Cardiac septum (tissue), 1 donor: ENCODE measurements at places on chromosomes 13 and 19.

GRCh38 chr13:35479038-35479492, 2.6 kb upstream of the MAB21L1 start:
- DNase-seq = no peak

DNA sequence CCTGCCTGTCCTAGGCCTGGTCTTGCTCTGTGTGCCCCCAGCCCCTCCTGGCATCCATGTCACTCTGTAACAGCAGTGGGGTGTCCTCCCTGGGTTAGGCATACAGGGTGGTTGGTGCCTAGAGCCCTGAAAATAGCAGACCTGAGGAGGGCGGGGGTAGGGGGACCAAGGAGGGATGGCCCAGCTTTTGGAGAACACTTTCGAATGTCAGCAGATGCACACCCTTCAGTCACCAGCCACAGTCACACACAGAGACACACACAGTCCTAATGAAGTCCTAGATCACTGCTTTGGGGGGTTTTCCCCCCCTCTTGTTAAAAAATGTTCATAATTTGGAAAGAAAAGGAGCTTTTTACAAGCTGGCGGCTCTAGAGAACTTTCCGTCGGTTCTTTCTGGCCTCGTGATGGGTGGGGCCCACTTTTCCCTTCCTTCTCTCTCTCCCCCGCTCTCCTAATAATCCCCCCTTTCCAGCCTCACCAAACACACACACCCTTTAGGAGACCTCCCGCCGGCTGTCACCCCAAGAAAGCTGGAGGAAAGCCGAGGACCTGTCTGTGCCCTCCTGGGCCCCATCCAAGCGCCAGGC, 47.9 kb downstream of the LYL1 start:
- no peak for DNase-seq

- no peak for DNase-seq
These were observed 1910.2 kb upstream of the PRR20A start for GRCh38 chr13:55230570-55230908.

DNA sequence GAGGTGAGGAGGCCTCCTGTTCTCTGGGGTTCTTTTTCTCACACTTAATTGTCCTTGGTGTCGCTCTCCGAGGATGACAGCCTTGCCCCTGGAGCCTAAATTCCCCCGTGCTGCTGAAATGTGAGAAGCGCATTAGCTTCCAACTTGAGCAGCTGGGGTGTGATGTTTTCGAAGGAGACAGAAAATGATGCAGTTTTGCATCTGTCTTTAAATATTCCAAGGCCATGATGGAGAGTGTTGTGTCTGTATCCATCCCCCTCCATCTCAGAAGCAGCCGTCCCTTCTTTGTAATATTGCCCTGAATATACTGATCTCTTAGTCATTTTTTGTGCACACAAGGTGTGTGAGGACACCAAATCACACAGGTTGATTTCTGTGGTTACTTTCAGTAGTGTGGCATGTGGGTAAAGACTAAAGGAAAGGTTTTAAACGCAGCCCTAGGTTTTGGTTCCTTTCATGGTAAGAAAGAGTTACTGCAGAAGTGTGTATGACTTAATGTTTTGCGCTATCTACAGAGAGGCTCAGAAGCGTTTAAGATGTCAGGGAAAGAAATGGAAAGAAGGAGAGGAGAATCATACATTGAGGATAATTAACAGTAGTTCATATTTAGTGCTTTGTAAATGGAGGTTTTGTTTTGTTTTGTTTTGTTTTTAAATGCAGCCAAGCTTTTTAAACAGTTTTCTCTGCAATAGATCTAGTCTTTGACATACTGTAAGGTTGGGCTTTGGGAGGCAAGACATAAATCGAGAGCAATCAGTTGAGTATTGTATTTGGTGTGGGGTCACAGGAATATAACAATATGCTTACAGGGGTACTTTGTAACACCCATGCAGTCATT, 1.6 kb downstream of the NBEA start:
- DNase-seq = no peak

- no peak for DNase-seq
These were observed 8.8 kb upstream of the SULT2B1 start for GRCh38 chr19:48543121-48543710.

DNA sequence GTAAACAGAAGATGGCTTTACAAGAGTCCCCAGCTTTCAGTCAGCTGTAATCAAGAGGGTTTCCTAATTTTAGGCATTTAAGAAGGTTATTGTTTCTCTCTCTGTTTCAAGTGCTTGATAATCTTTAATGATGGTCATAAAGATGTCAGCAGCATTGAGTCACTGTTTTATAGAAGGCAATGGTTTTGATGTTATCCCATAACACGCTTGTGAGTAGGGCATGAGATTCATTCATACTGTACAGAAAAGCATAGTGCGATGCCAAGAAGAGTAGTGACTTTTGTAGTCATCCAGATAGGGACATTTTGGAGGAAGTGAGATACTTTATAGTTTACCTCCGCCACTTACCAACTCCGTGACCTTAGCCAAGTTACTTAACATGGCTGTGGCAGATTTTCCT, 364.2 kb upstream of the SLC10A2 start:
- no peak for DNase-seq

- no peak for DNase-seq
These were observed 25.2 kb downstream of the SUGT1 start for GRCh38 chr13:52677823-52678222.
